ENCODE measurements at places on chromosomes 6 and 20. TPM values are rescaled to one million over a fixed set of nuclear protein-coding genes. Genes with fewer than 3 reads are reported as not detected.
A peak's percentile ranks its signal among the peaks of the same experiment; 100 is the strongest.

GRCh38 chr20:38193586-38194105 is 28.6 kb upstream of the TGM2 start:
- no peak for DNase-seq
- no peaks in the 10 kb centered on the region for H3K36me3 ChIP-seq
- no peaks in the 10 kb centered on the region for H3K27me3 ChIP-seq
- H3K4me1 ChIP-seq = peaks cover 12% of the 10 kb centered on the region

GRCh38 chr20:1438361-1438760 is 28.3 kb downstream of the NSFL1C start:
- H3K4me1 ChIP-seq = peaks cover 6% of the 10 kb centered on the region
- no peaks in the 10 kb centered on the region for H3K27me3 ChIP-seq
- no peak overlapping the region for H3K27ac ChIP-seq
- H3K36me3 ChIP-seq = peaks cover 17% of the 10 kb centered on the region
- DNase-seq = no peak
- H3K4me3 ChIP-seq = no peak overlapping the region

GRCh38 chr20:14882157-14882556 is 544.7 kb upstream of the FLRT3 start:
- no peak overlapping the region for H3K27ac ChIP-seq
- no peaks in the 10 kb centered on the region for H3K4me1 ChIP-seq
- H3K4me3 ChIP-seq = no peak overlapping the region
- no peaks in the 10 kb centered on the region for H3K36me3 ChIP-seq
- DNase-seq = no peak

- H3K4me3 ChIP-seq = no peak overlapping the region
- H3K36me3 ChIP-seq = no peaks in the 10 kb centered on the region
- DNase-seq = peak; percentile 67
- H3K4me1 ChIP-seq = peaks cover 2% of the 10 kb centered on the region
These were observed 5.8 kb upstream of the CDC5L start for GRCh38 chr6:44381739-44382138.

DNA sequence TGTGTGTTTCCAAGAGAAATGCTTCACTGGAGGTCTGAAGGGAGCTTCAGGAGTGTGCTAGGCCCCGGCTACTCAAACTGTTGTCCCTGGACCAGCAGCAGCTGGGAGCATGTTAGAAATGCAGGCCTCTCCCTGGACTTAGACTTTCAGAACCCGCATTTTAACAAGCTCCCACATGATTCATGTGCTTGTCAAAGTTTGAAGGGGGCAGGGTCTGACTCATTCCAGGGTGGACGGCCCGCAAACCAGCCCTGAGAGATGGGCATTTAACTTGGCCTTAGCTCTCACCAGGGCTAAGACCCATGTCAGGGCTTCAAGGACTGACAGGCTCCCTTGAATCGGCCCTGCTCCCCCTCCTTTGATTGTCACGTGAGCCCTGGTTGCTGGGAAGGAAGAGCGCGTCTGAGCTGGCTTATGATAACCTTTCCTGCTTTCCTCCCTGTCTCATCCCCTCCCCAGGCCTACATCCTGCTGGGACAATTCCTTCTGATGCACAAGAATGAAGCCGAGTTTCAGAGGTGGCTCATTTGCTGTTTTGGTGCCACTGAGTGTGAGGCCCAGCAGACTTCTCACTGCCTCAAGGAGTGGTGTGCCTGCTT is 35.5 kb downstream of the BANF2 start:
- no peak for DNase-seq
- H3K4me1 ChIP-seq = no peaks in the 10 kb centered on the region
- no peak overlapping the region for H3K4me3 ChIP-seq
- no peak overlapping the region for H3K27ac ChIP-seq

GRCh38 chr6:27851440-27851839 is 60.8 kb downstream of the OR2B2 start:
- no peak overlapping the region for H3K4me3 ChIP-seq
- no peaks in the 10 kb centered on the region for H3K36me3 ChIP-seq
- H3K27ac ChIP-seq = no peak overlapping the region
- DNase-seq = no peak

The ZMYND8 gene
- total RNA-seq = 120 TPM

DNA sequence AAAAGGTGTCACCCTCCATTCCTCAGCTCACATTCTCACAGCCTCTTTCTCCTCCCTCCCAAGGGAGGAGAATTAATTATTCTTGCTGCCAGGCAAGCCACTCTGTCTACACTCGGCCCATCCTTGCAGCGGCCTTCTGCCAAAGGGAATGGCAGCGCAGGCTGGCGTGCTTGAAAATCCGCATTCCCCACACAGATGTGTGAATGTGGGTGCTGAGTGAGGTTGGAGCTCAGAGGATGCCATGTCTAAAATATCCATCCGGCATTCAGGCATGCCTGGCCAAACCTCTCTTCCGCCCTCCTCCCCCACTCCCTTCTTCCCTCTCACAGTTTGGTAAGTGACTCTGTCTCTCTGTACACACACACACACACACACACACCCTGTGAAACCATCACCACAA is 27.7 kb downstream of the PNPLA1 start:
- no peak for DNase-seq
- no peaks in the 10 kb centered on the region for H3K27me3 ChIP-seq
- H3K4me3 ChIP-seq = no peak overlapping the region
- no peaks in the 10 kb centered on the region for H3K36me3 ChIP-seq

DNA sequence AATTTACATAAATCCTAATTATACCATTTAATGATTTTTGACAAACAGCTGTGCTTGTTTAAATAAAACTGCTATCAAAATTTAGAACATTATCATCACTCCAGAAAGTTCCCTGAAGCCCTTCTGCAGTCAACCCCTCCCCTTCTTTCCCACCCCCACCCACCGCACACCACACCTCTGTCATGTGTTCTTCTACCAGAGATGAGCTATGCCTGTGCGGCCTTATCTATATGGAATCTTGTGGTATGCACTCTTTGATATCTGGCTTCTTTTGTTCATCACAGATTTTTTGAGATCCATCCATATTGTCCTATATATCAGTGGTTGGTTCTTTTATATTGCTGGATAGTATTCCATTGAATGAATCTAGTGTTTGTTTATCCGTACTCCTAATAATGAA is 7.2 kb downstream of the MYLIP start:
- no peak for DNase-seq
- peaks cover 80% of the 10 kb centered on the region for H3K4me1 ChIP-seq
- no peaks in the 10 kb centered on the region for H3K27me3 ChIP-seq
- no peak overlapping the region for H3K27ac ChIP-seq
- H3K36me3 ChIP-seq = no peaks in the 10 kb centered on the region

- no peak overlapping the region for H3K27ac ChIP-seq
- DNase-seq = no peak
- H3K4me3 ChIP-seq = no peak overlapping the region
- H3K27me3 ChIP-seq = no peaks in the 10 kb centered on the region
These were observed 326.3 kb downstream of the RIMS1 start for GRCh38 chr6:72212686-72213085.

DNA sequence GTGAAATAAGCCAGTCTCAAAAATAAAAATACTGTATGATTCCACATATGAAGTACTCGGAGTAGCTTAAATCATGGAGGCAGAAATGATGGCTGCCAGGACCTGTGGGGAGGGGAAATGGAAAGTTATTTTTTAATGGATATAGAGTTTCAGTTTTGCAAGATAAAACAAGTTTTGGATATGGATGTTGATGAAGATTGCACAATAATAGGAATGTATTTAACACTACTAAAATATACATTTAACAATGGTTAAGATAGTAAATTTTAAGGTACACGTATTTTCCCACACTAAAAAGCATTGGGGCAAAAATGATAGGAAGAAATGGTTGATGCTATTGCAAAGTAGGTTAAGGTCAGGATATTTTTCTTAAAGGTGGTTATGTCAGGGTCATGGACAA is 1058.9 kb upstream of the MAP3K7 start:
- no peaks in the 10 kb centered on the region for H3K4me1 ChIP-seq
- no peak overlapping the region for H3K27ac ChIP-seq
- no peaks in the 10 kb centered on the region for H3K27me3 ChIP-seq
- H3K36me3 ChIP-seq = no peaks in the 10 kb centered on the region
- no peak for DNase-seq
- no peak overlapping the region for H3K4me3 ChIP-seq

DNA sequence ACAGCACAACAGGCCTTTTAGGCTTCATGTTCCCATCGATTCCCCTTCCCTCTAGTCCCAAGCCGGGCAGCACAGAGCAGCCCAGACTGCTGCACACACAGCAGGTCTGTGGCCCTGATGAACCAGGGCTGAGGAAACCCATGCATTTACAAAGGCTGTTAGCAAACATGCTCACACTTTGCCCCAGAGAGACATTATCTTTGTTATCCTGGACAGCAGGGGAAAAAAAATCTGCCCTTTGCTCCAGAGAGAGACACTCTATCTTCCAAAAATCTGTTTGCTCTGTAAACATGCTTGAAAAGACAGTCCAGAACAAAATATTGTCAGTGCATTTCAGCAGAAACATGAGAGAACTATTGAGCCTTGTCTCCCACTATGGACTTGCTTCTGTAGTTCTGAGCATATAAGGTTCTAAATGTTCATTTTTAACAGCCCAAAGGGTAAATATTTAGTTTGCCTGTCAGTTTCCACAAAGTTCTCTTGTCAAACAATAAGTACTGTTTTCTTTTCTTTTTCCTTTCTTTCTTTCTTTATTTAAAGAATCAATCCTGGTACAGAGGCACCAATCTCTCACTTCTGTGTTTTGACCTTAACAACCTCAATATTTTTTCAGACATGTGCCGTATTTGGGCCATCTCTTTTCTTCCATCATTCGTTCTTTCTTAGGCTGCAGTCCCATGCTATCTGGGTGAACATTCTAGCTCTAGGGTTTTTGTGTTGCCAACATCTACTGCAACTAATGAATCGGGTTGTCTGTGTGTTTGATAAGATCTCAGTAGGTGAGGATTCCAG is 468.0 kb downstream of the EPM2A start:
- H3K27ac ChIP-seq = no peak overlapping the region
- no peaks in the 10 kb centered on the region for H3K4me1 ChIP-seq
- H3K27me3 ChIP-seq = no peaks in the 10 kb centered on the region
- no peak overlapping the region for H3K4me3 ChIP-seq
- no peak for DNase-seq

GRCh38 chr6:114989279-114989964 is 646.6 kb upstream of the HS3ST5 start:
- no peaks in the 10 kb centered on the region for H3K27me3 ChIP-seq
- no peak overlapping the region for H3K4me3 ChIP-seq
- H3K4me1 ChIP-seq = no peaks in the 10 kb centered on the region
- no peaks in the 10 kb centered on the region for H3K36me3 ChIP-seq
- DNase-seq = no peak

The LST1 gene
- 9.5 TPM for total RNA-seq

The GRM1 gene
- total RNA-seq = 0.10 TPM

DNA sequence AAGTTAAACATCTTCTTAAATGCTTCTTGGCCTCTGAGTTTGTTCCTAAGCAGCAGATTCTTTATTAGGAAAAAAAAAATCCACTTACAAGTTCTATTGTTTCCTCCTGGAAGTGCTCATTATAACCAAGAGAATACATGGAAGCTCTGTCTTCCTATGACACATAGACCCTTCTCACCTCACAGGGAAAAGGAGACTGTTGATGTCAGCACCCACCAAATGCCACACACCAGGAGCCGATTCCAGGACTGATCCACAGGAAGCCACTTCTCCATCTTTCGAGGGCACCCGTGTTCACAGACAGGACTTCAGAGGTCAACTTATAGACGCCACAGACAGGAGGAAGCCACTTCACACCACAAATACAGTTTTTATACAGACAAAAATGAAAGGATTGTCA is 13.4 kb upstream of the BNIP5 start:
- no peak overlapping the region for H3K27ac ChIP-seq
- no peaks in the 10 kb centered on the region for H3K27me3 ChIP-seq
- DNase-seq = no peak
- no peaks in the 10 kb centered on the region for H3K36me3 ChIP-seq
- H3K4me3 ChIP-seq = no peak overlapping the region
- H3K4me1 ChIP-seq = peaks cover 7% of the 10 kb centered on the region

The RNF182 gene
- 2.6 TPM for total RNA-seq

The KIAA1755 gene
- total RNA-seq = 0.67 TPM

The CCM2L gene
- 9.9 TPM for total RNA-seq

DNA sequence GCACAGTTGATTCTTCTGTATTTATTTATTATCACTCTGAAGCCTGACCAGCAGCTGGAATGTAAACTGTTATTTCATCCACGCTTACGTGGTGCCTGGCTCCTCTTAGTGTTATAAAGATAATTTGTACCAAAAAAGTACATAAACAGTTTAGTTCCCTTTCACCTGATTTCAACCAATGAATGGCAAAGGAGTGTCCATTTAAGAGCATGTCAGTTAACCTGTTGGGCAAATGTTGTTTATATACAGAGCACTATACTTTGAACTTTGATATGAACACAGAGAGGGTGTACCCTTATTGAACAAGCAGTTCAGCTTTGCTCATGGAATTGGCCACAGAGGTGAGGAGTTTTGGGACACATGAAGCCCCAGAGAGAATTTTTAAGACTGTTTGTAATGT is 7.2 kb upstream of the CTCFL start:
- no peak overlapping the region for H3K27ac ChIP-seq
- H3K36me3 ChIP-seq = no peaks in the 10 kb centered on the region
- DNase-seq = no peak
- H3K27me3 ChIP-seq = no peaks in the 10 kb centered on the region
